ENCODE measurements at places on chromosomes 5 and 9.

GRCh38 chr5:3377176-3377575 is 218.5 kb upstream of the IRX1 start:
- no peak overlapping the region for H3K27ac ChIP-seq
- no peaks in the 10 kb centered on the region for H3K4me1 ChIP-seq
- DNase-seq = no peak
- H3K36me3 ChIP-seq = no peaks in the 10 kb centered on the region

- DNase-seq = no peak
- peaks cover 6% of the 10 kb centered on the region for H3K36me3 ChIP-seq
- peaks cover 6% of the 10 kb centered on the region for H3K4me1 ChIP-seq
Observed at GRCh38 chr9:129626079-129626624, at the start of gene NTMT1. Gene NTMT1 (plus strand): TSS chr9:129626163. CDS start chr9:129632704, 6,541 bp downstream.

DNA sequence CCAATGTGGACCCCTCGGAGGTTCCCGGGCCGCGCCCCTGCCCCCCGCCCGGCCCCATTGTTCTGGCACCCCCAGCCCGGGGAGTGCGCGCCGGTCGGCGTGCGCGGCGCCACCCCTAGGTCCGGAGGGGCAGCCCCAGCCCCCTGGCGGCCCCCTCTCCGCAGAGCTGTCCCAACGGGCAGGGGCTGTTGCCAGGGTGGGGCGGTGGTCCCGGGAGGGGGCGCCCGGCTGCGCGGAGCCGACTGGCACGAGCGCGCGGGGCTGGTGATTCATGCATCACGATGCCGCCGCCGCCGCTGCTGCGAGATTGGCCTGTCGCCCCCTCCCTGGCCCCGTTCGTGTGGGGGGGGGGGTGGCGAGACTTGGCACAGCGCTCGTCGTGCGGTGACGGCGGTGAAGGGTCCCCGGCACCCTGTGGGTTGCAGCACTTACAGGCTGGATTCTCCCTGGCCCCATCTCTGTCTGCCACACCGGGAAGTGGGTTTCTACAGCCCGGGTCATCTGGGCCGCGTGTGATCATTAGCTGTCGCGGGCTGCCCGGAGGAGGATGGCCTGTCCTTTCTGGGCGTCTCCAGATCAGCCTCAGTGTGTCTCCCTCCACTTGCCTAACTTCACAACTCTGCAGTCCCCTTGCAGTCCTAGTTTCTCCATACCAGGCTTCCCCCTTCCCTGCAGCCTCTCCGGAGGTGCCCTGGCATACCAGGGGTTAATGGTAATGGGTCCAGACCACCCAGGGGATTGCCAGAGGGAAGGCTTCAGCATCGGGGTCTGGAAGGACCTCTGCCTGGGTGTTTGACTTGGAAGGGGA is 858 bp downstream of the NCS1 start:
- H3K4me1 ChIP-seq = 0 out of 2 replicates have a peak, but pooled peaks cover 2% of the 10 kb centered on the region
- H3K27ac ChIP-seq = no peak overlapping the region
- DNase-seq = no peak
- peak overlapping the region; percentile 65 for H3K4me3 ChIP-seq

- H3K27me3 ChIP-seq = no peaks in the 10 kb centered on the region
- H3K4me3 ChIP-seq = no peak overlapping the region
- no peak overlapping the region for H3K27ac ChIP-seq
- H3K4me1 ChIP-seq = no peaks in the 10 kb centered on the region
- no peak for DNase-seq
Observed at GRCh38 chr5:62376064-62376463, 27.6 kb downstream of the DIMT1 start.

DNA sequence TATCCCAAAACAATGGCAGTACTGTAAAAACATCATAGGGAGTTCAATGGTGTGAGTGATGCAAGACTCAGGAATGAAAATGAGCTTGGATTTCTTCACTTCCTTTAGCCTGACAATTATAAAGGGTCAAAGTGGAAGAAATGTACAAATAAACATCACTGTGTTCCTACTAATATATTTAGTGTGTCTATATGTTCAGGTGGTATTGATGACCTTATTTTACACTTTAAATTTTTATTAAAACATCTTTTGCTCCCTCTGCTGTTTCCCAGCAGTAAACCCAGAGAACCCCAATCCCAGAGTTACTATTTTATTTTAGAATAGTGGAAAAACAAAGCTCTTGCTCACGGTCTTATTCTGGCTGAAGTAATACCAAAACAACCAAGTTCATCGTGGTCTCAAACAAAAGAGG is 2.0 kb downstream of the LOX start:
- peaks cover 15% of the 10 kb centered on the region for H3K27me3 ChIP-seq
- H3K27ac ChIP-seq = no peak overlapping the region
- no peak overlapping the region for H3K4me3 ChIP-seq
- H3K36me3 ChIP-seq = no peaks in the 10 kb centered on the region

DNA sequence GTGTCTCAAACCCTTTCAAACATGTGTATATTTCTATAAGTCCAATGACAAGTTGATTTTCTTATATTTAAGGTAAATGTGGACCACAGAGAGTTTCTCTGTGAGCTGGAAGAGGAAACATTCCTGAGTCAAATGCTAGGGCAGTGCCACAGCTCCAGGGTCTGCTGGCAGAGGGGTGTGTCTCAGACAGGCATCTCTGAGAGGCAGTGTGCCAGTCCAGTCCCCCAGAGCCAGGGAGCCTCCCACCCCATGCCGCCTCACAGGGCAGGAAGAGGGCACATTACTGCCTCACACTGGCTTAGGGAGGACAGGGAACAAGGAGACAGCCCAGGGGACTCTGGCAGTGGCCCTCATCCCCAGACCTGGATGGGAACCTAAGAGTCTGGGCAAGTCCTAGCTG is 120.2 kb downstream of the TENT4A start:
- no peak overlapping the region for H3K27ac ChIP-seq
- no peaks in the 10 kb centered on the region for H3K36me3 ChIP-seq
- no peaks in the 10 kb centered on the region for H3K27me3 ChIP-seq
- no peak overlapping the region for H3K4me3 ChIP-seq

DNA sequence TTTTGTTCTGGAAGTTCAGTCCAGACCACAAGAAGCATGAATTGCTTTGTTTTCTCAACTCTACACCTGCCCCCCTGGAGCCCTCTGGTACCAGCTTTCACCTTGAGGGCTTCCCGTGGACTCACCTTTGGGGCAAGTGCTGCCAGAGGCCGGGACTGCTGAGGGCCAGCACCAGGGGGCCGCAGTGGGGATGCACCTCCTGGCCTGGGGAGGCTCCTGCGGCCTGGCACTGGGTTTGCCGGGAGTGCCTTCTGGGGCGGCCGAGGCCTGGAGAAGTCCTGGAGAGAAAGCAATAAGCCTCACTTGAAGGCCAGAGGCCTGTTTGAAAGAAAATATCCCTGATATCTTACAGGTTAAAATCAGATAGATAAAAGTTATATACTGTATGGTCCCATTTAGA is 21.7 kb downstream of the NIPAL4 start:
- H3K4me1 ChIP-seq = no peaks in the 10 kb centered on the region
- H3K27ac ChIP-seq = no peak overlapping the region
- H3K36me3 ChIP-seq = peaks cover 2% of the 10 kb centered on the region
- no peak overlapping the region for H3K4me3 ChIP-seq

DNA sequence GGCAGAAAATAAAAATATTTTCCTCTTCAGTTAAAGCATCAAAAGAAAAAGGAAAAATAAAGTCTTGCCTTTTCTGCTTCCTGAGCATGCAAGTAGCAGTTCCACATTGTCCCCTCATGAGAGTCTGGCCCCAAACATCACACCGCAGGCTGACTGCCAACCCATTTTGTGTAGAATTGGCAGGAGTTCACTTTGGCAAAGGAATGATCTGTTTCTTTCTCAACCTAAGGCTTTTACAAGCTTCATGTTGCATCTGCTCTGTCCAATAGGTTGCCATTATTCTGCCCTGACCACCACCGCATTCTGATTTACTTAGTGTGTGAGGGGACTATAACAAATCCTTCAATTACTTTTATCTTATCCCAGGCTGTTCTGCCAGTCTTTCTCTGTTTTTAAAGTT is 249.5 kb downstream of the ISL1 start:
- H3K4me1 ChIP-seq = no peaks in the 10 kb centered on the region
- DNase-seq = no peak
- no peak overlapping the region for H3K27ac ChIP-seq
- H3K4me3 ChIP-seq = no peak overlapping the region
- H3K36me3 ChIP-seq = no peaks in the 10 kb centered on the region
- H3K27me3 ChIP-seq = no peaks in the 10 kb centered on the region

- H3K4me3 ChIP-seq = no peak overlapping the region
- no peaks in the 10 kb centered on the region for H3K4me1 ChIP-seq
- H3K27ac ChIP-seq = no peak overlapping the region
- H3K36me3 ChIP-seq = no peaks in the 10 kb centered on the region
Observed at GRCh38 chr5:62315376-62316175, 9.6 kb downstream of the KIF2A start.

GRCh38 chr5:11047030-11047429 is 286.0 kb upstream of the DAP start:
- no peak for DNase-seq
- no peak overlapping the region for H3K4me3 ChIP-seq
- no peak overlapping the region for H3K27ac ChIP-seq
- H3K27me3 ChIP-seq = no peaks in the 10 kb centered on the region

DNA sequence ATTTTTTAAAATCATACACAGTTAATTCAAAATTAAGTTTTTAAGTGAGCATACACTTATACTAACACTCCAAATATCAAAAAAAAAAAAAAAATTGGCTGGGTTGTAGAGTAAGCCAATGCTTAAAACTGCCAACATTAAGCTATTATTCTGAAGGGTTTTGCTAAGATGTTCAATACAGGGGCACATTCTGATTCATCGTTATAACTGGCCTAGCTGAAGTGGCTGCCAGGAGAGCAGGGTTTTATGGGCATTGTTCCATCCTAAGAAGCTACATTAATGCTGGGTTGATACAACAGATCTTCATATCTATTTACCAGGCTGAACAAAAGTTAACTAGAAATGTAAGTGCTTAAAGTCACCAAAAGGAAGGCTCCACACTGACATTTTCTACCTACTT is 13.4 kb downstream of the ELAVL2 start:
- no peak for DNase-seq
- H3K27ac ChIP-seq = no peak overlapping the region
- no peaks in the 10 kb centered on the region for H3K36me3 ChIP-seq
- no peaks in the 10 kb centered on the region for H3K27me3 ChIP-seq
- peaks cover 2% of the 10 kb centered on the region for H3K4me1 ChIP-seq

DNA sequence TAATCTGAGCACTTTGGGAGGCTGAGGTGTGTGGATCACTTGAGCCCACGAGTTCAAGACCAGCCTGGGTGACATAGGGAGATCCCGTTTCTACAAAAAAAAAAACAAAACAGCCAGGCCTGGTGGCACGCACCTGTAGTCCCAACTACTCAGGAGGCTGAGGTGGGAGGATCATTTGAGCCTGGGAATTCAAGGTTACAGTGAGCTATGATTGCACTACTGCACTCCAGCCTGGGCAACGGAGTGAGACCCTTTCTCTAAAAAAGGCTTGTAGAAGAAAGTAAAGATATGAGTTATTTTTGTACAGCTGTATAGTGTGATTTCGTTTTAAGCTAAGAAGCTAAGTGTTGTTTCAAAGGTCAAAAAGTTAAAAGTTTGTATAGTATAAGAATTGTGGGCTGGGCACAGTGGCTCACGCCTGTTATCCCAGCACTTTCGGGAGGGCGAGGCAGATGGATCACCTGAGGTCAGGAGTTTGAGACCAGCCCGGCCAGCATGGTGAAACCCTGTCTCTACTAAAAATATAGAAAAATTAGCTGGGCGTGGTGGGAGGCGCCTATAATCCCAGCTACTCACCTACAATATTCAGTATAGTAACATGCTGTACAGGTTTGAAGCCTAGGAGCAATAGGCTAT is 18.8 kb downstream of the UBE2R2 start:
- H3K36me3 ChIP-seq = no peaks in the 10 kb centered on the region
- DNase-seq = no peak
- no peak overlapping the region for H3K27ac ChIP-seq

All from iPS DF 6.9 (cell line).